ENCODE measurements at places on chromosomes 16 and 17. TPM values are rescaled to one million over a fixed set of nuclear protein-coding genes. Genes with fewer than 3 reads are reported as not detected.
A peak's percentile ranks its signal among the peaks of the same experiment; 100 is the strongest.

- DNase-seq, result no peak
These were observed 609.4 kb upstream of the SOX9 start for GRCh38 chr17:71511266-71511995.

DNA sequence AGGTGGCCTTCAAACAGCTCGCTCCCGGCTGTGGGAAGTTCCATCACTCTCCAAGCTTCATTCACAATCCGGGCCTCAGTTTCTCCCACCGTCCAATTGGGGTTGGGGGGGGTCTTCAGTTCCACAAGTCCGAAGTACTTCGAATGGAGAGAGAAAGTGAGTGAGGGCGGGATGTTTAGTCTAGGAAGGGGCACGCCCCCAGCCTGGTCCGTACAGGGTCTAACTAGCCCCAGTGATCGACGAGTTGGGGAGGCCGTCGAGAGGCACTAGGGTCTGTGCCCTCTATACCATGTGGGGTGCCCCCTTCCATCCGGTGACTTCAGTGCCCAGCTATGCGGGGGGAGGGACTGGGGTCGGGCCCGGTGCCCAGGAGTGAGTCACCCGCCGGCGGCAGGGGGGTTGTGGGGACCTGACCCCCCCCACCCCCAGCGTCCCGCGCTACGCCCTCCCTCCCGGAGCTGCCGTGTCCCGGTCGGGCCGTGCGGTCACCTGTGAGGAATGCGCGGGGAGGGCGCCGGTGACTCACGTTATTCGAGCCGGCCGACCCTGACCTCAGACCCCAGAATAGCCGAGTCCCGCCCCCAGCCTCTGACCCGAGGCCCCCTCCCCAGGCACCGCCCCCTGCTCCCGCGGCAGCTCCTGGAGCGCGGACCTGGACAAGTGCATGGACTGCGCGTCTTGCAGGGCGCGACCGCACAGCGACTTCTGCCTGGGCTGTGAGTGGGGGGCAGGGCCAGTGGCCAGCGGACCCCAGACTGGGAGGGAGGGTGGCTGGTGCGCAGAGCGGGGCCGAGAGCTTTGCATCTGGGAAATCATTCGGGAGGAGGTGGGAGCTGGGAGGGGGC lies 658 bp downstream of the TNFRSF12A start:
- peak; percentile 82 for DNase-seq

DNA sequence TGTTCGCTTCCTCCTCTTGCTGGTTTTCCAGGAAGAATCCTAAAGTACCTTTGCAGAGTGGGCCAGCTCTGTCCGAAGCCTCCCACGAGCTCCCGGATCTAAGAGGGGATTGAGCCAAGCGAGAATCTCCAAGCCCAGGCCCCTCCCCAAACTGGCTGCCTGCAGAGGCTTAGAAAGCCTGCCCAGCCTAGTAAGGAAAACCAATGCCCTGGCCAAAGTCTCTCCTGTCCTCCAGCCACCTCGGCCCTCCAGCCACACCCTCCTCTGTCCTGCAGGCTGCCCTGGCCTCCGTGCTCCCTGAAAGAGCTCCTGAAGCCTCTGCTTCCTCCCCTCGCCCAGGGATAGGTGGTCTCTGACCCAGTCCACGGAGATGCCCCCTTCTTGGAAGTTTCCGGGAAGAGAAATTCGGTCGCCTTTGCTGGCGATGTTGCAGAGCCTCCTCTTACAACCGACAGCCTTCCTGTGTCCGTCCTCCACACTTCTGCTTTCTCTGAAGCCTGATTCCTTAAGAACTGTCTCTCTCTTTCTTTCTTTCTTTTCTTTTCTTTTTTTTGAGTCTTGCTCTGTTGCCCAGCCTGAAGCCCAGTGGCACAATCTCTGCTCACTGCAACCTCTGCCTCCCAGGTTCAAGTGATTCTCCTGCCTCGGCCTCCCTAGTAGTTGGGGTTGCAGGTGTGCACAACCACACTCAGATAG lies 54.9 kb upstream of the TOB1 start:
- DNase-seq, result no peak

DNA sequence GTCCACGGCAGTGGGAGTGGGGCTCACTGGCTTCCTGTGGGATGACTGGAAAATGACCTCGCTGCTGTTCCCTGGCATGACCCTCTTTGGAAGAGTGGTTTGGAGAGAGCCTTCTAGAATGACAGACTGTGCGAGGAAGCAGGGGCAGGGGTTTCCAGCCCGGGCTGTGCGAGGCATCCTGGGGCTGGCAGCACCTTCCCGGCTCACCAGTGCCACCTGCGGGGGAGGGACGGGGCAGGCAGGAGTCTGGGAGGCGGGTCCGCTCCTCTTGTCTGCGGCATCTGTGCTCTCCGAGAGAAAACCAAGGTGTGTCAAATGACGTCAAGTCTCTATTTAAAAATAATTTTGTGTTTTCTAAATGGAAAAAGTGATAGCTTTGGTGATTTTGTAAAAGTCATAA lies 7.8 kb upstream of the RNF213 start:
- peak; percentile 96 for DNase-seq

Gene SPATA32
- total RNA-seq, result 0.28 TPM

Gene NFATC3
- total RNA-seq, result 146 TPM

Gene CCL3
- total RNA-seq, result 414 TPM
